ENCODE measurements at places on chromosomes 11 and 22. TPM values are rescaled to one million over a fixed set of nuclear protein-coding genes. Genes with fewer than 3 reads are reported as not detected.

The CABP4 gene
- not detected for total RNA-seq

The MAJIN gene
- total RNA-seq: not detected

The SDHD gene
- total RNA-seq: 66.1 TPM

The INPP5J gene
- 0.54 TPM for total RNA-seq

The PRRG4 gene
- total RNA-seq: 1.7 TPM

The DRICH1 gene
- 0.36 TPM for total RNA-seq

The MMP13 gene
- 0.07 TPM for total RNA-seq

The KCNQ1OT1 gene
- 0.07 TPM for total RNA-seq

The RIC3 gene
- 2.8 TPM for total RNA-seq

The SLC5A1 gene
- total RNA-seq: 0.03 TPM

The LDLRAD3 gene
- 33.0 TPM for total RNA-seq

The TSPAN4 gene
- total RNA-seq: 188 TPM

The ZNF280A gene
- total RNA-seq: 3.0 TPM

The MS4A15 gene
- total RNA-seq: not detected

The APOBEC3C gene
- total RNA-seq: 26.9 TPM

The SOX10 gene
- total RNA-seq: not detected

The VWCE gene
- 0.97 TPM for total RNA-seq

The OR5F1 gene
- total RNA-seq: not detected

The CASP1 gene
- 0.47 TPM for total RNA-seq

The AIFM3 gene
- total RNA-seq: 3.5 TPM

The HTATIP2 gene
- total RNA-seq: 195 TPM

The LRRC32 gene
- 0.17 TPM for total RNA-seq

The TPH1 gene
- 0.05 TPM for total RNA-seq

Measured in A549 treated with Hydrocortisone at 1 μM for 4 hours (cell line).